ENCODE measurements at places on chromosomes 5 and 9. TPM values are rescaled to one million over a fixed set of nuclear protein-coding genes. Genes with fewer than 3 reads are reported as not detected.

GRCh38 chr5:171872666-171873065, 87.0 kb downstream of the SMIM23 start:
- DNase-seq: no peak

PCDHGC4 gene
- total RNA-seq: 0.72 TPM

GRCh38 chr5:80254767-80255430, 949 bp downstream of the SERINC5 start:
- no peak for DNase-seq

DNA sequence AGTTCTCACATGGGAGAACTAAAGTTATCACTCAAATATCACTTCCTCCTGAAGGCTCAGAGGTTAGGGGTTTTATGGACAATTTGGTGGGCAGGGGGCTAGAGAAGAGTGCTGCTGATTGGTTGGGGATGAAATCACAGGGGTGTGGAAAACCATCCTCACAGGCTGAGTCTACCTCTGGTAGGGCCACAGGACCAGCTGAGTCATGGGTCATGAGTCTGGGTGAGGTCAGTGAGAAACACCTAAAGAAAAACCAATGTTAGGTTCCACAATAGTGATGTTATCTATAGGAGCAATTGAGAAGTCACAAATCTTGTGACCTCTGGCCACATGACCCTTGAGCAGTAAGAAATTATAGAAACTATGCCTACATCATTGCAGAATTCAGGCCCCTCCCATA, 203.3 kb upstream of the TARS1 start:
- no peak for DNase-seq

TTC23L gene
- 1.0 TPM for total RNA-seq

GRCh38 chr5:76225336-76225735, 142.2 kb downstream of the SV2C start:
- DNase-seq: no peak

- no peak for DNase-seq
These were observed 191.3 kb upstream of the NREP start for GRCh38 chr5:111948092-111948841.

- DNase-seq: no peak
These were observed 35.6 kb upstream of the LMNB1 start for GRCh38 chr5:126741361-126741760.

- DNase-seq: no peak
These were observed 1945.9 kb upstream of the NUDT12 start for GRCh38 chr5:105508519-105508918.

DNA sequence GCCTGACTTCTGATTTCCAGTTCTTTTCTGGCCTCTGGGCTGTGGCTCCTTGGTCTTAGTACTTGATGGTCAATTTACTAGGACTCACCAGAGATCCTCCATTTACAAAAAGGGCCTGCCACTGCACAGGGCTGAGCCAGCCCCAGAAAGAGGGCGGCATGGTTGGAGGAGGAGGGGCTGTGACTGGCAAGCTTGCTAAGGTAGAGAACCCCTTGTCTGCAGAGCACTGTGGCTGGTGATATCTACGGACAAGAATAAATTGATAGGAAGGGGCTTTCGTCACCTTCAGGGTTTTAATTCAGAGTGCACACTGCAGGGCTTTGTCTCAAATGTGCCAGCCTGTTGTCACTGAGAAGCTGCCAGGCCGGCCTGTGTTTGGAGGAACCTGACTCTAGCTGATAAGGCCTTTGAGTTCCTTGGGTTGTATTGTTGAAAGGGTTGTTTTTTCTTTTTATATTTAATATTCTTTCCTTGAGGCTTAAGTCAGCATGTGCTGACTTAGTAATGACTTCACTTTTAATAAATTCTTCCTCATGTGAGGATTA, 15.1 kb downstream of the SLC22A5 start:
- no peak for DNase-seq

PDE6A gene
- total RNA-seq: 0.12 TPM

- DNase-seq: no peak
These were observed 36.7 kb downstream of the MRPS27 start for GRCh38 chr5:72283358-72283757.

EPB41L4A gene
- total RNA-seq: 3.9 TPM

FOXD4L6 gene
- total RNA-seq: not detected

DNA sequence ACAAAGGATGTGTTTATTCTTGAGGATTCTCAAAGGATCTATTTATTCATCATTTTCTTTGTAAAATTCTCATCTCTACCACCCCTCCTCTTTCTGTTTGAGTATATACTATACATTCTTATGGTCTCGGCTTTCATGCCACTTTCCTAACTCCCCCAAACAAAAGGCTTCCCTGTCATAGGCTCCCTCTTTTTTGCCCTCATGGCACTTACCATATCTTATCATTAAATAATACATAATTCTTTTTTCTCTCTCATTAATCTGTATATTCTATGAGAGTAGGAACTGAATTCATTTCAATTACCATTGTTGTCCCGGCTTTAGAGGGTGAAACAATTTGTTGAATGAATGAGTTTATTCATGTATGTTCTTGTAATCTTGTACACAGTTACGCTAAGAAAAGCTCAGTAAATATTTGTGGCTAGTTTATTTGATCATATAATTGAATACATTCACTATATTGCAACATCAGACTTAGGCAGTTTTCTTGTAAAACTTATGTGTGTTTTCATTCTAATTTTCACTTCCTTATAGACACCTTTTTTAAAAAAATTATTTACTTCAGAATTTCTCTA, 254.6 kb downstream of the EDIL3 start:
- no peak for DNase-seq

DNA sequence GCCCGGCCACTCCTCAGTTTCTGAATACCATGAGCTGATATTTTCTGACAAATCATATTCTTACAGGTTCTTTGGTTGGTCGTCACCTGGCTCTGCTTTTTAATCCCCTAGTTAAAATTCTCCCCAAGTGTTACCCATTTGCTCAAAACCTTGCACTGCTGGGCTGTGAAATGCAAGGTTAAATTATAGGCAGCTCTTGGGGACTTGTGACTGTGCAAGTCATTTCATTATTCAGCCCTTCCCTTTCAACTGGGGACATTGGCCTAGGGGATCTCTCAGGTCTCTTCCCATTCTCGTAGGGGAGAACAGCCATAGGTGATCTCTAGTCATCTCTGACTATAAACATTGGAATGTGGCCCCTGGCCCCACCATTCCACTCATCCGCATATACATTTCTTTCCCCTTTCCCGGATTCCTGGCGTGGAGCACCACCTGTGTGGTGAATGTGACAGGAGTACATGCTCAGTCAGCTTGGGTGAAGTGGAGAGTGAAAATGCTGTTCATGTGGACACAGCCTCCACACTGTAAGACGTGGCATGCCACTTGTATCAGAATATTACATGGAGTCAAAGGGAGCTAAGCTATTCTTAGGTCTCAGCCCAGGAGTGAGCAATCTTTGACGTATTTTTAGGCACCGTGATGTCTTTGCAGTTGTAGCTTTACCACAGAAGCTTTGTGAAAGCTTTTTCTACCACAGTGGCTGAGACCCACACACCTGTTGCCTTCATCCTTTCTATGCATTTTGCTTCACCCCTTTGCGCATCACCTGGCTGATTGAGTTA, 386.7 kb downstream of the KDM4C start:
- DNase-seq: no peak

TMEM174 gene
- not detected for total RNA-seq

EGFL7 gene
- total RNA-seq: 7.0 TPM

DNA sequence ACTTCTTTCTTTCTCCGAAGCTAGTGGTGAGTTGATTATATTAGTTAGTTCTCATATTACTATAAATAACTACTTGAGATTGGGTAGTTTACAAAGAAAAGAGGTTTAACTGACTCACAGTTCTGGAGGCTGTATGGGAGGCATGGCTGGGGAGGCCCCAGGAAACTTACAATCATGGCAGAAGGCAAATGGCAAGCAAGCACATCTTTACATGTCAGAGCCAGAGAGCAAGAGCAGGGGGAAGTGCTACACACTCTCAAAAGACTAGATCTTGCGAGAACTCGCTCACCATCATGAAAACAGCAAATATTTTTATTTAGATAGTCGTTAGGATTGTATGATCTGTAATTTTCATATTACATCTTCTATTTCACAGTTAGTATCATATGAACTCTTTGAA, 711.2 kb downstream of the PTPRD start:
- no peak for DNase-seq

- DNase-seq: no peak
These were observed 393.8 kb upstream of the MEF2C start for GRCh38 chr5:89276566-89277305.

SMARCA2 gene
- total RNA-seq: 95.1 TPM

PCDHGB3 gene
- total RNA-seq: 0.21 TPM

KIF24 gene
- total RNA-seq: 0.90 TPM

SGCD gene
- 27.7 TPM for total RNA-seq

DNA sequence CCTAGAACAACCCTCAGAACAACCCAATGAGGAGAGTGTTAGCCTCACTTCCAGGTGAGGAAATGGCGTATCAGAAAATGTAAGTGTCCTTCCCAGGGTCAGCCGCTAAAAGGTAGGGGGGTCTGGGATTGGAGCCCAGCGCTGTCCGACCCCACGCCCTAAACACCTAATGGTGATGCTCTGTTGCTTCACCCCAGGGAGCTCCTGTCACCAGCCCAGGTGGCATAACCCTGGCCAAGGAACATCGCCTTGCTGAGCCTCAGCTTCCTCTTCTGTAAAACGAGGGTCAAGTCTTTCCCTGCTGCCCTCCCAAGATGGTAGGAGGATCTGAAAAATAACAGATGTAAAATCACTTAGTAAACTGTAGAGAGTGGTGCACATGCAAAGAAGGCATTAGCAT, 132.5 kb downstream of the PAX5 start:
- DNase-seq: no peak

DNA sequence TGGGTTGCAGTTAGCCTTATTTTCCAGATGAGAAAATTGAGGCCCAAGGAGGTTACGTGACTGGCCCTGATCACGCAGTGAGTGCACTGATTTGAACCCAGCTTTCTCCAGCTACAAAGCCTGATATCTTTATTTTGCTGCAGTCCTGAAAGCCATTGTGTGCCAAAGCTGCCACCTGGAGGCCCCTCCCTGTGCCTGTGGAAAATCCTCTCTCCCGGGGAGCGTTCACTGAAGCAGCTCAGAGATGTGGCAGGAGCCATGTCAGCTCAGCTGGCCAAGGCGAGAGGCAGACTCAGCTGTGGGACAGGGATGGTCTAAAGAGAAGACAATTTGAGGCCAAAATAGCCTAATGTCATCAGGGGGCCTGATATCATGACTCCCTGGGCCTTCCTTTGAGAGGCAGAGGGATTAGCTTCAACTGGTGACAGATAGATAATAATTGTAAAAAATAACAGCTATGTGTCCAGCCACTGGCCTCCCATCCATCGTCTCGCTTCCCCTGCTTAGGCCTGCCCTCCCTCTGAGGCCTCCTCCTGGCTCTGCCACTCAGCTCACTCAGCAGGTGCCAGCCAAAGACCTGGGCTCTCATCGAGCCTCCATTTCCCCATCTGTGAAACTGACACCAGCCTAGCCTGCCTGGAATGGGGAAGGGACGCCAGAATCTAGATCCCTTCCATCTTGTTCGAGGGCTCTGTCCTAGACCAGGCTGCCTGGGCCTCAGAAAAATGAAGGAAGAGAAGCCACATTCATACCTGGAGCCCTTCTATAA, 74.3 kb upstream of the GGTA1 start:
- DNase-seq: no peak
